ENCODE measurements at places on chromosomes 7 and 10.
A peak's percentile ranks its signal among the peaks of the same experiment; 100 is the strongest.

DNA sequence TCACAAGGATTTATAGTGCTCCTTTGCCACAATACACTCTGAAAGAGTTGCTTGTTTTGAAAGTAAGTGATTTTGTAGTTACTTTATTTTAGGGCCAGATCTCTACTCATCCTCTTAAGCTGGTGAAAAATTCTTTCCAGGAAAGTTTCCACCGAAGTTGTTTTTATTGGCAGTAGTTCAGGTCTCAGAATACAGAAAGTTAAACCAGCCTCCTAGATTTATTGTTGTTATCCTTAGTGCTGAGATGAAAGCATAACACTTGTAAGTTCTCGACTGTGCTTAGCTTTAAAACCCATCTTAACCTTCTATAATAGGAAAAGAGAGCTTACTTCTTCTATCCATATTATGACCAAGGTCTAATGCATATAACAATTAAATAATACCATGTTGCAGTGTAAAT lies 5.5 kb downstream of the AP3M1 start:
- DNase-seq: no peak

- no peak for DNase-seq
Observed at GRCh38 chr10:110972231-110973134, 53.1 kb downstream of the SHOC2 start.

GRCh38 chr7:98194672-98195457 lies 16.4 kb upstream of the BHLHA15 start:
- DNase-seq: no peak

GRCh38 chr10:43981232-43981631 lies 332.6 kb upstream of the ZNF32 start:
- DNase-seq: no peak

GRCh38 chr7:29421010-29421956 lies 142.4 kb upstream of the PRR15 start:
- no peak for DNase-seq

DNA sequence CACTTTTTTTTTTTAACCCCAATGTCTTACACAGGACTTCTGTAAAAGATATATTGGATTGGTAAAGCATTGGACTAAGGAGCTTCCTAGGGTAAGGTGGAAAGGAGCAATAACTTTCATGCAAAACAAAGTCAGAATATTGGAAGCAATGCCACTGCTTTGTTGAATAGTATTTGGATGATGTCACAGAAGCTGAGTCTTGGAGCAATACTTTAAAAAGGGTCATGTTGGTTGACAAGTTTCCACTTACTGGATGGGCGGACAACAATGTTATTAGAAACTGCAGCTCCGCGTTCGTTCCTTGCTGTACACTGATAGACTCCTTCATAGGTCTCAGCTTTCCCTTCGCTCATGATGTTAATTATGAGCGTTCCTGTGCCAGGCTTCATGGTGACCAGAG lies 101.9 kb upstream of the LAMB4 start:
- no peak for DNase-seq

DNA sequence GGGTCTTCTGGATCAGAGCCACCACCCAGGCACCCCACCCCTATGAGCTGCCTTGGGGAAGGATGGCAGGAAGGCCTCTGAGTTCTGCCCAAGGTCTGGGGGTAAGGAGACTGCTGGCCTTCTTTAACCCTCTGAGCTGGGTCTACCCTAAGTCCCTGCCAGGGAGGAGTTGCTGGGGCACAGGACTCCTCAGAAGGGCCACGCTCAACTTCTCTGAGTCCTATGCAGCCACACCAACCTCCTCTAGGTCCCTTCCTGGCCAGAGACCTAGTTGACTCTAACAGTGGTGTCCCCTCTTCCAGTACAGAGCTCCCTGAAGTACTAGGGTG lies 2.6 kb upstream of the NEURL1 start:
- DNase-seq: no peak

- no peak for DNase-seq
Observed at GRCh38 chr7:2165239-2165609, 67.5 kb downstream of the MAD1L1 start.

DNA sequence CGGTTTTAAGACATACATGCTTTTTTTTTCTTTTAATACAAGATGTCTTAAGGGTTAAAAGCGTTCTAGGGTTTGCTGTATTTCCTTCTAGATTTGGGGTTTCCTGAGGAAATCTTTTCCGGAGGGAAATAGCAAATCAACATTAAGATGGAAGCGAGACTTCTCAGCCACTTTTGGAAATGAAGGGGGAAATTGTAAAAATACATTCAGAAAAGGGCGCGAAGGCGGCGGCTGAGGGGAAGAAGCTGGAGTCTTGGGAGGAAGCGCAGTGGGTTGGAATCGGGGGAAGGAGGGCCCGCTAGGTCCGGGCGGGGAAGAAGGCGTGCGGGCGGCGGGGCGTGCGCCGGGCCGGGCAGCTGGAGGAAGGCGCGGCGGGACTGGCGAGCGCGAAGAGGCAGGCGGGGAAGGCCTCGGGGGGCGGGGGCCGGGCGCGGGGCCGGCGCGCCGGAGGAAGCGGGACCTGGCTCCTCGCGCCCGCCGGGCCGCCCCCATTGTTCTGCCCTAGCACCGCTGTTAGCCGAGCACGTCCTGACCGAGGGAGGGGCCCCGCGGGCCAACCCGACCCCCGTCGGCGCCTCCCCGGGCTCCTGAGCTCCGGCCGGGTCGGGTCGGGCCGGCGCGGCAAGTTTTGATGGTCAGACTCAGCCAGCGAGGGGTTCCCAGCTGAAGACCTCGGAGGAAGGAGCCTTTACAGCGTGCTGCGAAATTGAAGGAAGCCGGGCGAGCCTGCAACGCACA lies 1.5 kb upstream of the SKIDA1 start:
- DNase-seq: peak; percentile 53

GRCh38 chr7:82760831-82761230 lies 317.3 kb upstream of the CACNA2D1 start:
- DNase-seq: no peak

DNA sequence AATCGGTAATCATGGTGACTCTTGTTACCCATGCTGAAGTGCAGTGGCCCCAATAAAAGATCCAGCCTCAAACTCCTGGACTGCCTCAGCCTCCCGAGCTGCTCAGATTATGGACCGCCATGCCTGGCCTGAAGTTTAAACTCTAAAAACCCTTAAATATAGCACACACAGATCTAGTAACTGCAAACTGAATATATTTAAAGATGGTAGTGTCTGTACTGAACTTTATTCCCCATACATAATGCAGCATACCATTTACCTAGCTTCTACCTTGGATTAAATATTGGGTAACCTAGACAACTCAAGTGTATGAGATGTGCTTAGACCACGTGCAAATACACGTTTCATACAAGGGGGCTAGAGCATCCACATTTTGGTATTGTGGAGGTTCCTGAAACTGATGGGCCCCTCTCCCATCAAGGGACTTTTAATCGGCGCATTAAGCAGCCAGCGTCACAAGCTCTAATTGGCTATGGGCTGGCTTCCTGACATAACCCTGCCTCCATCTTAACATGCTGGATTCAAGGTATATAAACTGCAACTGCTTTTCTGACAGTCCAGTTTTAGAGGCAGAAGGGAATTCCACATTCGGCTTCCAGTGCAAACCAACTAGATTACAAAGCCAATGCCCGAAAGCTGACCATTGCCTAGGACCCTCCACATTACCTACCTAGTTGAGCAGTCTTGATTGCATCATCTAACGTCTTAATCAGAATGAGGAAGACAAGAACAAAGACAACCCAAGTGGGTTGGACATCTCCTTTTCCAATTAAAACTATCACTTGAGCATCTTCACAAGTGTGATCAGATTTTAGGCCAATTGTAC lies 13.0 kb downstream of the HNRNPA2B1 start:
- DNase-seq: no peak

DNA sequence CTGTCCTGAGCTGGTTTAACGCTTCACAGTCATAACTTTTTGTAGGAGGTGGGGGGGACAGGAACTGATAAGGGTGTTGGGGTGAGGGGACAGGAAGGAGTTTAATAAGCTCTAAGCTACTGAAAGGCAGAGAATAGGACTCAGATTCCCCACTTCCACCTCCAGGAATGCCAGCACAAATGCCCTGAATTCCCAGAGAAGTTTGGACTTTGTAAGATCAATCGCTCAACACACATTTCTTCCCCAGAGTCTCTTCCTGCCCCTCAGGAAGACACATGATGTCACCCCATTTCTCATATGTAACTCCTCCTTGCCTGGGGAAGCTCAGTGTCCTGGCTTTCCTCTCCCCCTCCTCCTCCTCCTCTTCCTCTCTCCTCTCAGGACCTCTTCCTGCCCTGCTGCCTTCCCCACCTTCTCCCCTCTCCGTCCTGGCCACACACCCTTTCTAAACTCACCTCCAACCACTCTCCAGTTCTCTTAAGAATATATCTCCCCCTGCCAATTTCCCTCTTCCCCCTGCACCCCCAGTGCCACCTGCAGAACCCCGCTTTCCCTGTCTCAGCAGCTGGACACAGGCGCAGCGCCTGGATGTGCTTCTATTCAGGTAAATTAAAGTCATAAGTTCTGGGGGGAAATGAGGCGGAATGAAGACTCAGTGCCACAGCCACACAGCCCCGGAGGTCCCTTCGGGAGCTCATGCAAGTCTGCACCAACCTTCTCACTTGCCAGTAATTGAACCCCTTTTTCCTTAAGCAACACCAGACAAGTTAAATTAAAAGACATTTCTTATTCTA lies 5.3 kb upstream of the LOXL4 start:
- no peak for DNase-seq

GRCh38 chr7:156111-157007 lies 36.0 kb upstream of the FAM20C start:
- DNase-seq: no peak

DNA sequence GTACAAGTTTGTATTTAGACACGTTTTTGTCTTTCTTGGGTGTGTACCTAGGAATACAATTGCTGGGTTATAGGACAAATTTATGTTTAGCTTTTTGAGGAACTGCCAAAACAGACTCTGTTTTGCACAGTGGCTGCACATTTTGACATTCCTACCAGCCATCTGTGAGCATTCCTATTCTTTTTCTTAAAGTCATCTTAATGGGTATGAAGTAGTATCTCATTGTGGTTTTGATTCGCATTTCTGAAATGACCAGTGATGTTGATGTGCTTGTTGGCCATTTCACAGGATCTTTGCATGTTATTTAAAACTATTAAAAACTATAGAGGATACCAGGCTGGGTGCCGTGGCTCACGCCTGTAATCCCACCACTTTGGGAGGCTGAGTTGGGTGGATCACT lies 32.6 kb upstream of the IL15RA start:
- no peak for DNase-seq

DNA sequence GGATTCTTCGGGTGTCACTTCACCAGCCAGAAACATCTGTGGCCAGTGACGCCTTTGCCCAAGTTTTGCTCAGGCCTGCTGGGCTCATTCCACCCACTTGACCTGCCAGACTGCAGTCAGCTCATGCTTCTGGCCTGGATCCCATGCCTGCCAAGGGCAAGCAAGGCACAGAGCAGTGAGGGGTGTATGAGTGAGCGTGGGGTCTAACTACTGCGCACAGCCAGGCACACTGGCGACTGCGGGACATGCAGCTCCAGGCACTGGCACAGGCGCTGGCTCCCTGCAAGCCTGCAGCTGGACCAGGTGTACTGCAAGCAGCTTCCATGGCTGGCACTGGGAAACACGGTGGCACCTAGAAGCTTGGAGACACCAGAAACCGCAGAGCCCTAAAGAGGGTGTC lies 80.1 kb downstream of the MTERF1 start:
- DNase-seq: no peak

DNA sequence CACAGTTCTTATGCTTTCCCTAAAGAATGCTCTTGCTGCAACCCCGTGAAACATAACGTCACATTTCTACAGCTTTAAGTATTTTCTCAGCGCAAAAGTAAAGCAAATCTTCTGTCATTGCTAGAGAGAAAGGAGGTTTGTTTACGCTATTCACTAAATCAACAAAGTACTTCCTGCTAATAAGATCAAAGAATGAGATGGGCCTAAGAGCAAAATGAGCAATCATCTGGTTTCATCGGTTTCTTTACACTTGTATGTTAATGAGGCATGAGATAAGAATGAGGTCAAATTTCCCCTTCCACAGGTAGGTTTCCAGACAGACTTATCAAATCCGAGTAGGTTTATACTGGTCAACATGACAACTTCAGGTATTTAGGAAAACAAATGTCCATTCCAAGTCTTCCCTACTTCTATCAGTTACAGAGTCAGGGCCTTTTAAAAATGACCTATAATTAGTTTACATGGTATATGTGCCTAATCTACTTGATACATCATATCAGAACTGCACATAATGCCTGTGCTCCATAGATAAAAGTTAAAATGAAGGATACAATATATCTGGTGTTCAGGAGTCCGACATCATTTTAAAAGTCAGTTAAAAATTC lies 8.4 kb downstream of the USP6NL start:
- no peak for DNase-seq

DNA sequence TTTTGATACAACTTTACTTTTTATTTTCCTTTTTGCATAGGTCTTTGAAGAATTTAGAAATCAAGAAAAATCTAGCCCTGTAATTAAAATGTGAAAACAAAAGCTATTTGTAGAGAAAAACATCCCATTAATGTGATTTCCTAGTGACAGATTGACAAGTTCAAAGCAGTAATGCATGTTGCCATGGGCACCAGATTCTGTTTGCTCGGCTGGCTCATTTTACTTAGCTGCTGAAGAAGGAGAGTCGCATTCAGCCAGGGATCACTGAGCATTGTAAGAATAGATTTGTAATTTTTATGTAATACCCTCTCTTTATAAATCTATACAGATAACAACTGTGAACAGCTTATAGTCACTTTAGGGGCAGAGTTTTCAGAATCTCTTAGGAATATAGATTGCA lies 28.5 kb downstream of the DNAJB9 start:
- no peak for DNase-seq

DNA sequence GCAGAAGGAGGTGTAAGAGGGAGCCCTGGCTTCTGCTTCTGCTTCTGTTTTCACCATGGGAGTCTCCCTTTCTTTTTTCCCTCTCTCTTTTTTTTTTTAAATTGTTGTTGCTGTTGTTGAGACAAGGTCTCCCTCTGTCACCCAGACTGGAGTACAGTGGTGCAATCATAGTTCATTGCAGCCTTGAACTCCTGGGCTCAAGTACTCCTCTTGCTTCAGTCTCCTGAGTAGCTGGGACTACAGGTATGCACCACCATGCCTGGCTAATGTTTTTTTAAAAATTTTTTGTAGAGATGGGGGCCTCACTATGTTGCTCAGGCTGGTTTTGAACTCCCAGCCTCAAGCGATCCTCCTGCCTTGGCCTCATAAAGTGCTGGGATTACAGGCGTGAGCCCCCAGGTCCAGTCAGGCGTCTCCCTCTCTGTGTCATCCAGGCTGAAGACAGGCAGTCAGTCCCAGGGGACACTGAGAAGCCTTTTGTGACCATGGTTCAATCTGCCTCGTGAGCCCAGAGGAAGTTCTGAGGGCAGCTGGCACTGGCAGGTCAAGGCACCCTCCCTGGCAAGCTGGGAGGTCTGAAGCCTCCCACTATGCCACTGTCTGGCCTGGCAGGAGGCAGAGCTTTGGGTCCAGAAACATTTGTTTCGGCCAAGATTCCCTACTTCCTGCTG lies 33.6 kb upstream of the NPFFR1 start:
- no peak for DNase-seq

GRCh38 chr7:139509535-139509934 lies 13.9 kb upstream of the CLEC2L start:
- DNase-seq: no peak
